Neuronal stem cell (in vitro differentiated cells): ENCODE measurements at places on chromosomes 1 and 21.

DNA sequence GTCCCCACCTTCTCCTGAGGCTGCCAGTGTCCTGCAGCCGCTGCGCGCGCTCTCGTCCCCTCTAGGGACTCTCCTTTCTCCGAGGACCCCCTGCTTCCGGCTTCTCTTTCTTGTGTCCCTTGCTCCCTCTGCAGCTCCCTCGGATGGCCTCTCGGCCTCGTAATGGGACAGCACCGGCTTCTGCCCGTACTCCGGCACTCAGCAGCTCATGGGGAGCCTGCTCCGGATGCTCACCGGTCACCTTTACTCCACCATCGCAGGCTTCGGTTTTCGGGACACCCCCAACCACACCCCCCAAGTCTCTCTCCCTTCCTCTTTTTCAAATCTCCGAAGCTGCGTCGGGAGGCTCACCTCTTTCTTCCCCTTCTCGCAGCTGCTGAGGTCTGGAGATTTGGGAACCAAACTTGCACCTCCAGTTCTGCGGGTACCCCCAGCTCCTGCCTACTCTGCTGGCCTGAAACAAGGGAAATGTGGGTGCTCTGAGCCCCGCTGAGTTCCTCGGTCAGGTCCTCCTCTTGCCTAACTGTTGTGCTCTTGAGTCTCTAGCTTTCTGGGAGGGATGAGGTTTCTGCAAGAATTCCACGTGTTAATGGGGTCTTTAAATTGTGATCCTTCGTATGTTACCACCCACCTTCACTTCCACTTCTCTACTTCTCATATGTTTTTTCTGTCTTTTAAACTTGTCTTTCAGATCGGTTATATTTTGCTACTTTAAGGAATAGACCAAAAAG lies 930 bp downstream of the CDC14A start:
- no peak for DNase-seq

- DNase-seq = no peak
Measured at GRCh38 chr1:192448026-192448578, 127.5 kb upstream of the RGS1 start.

DNA sequence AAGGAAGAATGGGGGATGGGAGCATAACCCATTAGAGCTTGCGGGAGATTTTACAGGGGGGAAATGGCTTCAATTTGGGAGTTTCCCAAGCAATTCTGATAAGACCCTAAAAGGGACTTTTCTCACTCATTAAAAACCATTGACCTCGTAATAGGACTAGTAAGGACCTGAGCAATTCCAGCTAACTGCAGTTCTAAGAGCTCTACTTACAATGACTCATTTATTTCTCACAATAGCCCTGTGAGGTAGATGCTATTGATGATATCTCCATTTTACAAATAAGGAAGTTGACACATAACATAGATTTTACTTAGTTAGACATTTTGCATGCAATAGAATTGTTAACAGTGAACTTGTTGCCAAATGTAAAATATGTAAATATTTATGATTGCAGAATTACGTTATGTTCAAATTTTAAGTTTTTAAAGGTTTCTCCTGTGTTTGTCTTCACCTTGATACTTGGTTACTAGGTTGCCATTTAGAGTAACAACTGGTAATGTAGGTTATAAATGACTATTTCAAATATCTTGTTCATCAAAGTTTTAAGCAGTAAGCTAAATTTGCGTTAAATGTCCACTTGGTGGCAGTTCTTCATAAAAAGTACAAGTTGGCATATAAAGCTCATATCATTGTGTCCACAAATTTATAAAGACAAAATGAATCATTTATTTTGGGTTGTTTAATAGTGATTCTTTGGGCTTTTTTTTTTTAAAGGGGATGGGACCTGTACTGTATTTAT lies 182.0 kb downstream of the PLA2G4A start:
- DNase-seq = no peak

DNA sequence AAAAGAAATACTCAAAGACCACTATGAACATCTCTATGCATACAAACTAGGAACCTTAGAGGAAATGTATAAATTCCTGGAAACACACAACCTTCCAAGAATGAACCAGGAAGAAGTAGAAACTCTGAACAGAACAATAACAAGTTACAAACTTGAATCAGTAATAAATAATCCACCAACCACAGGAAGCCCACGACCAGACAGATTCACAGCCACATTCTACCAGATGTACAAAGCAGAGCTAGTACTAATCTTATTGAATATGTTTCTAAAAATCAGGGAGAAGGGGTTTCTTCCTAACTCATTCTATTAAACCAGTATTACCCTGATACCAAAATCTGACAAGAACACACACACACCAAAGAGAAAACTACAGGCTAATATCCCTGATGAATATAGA lies 263.8 kb downstream of the NCAM2 start:
- no peak for DNase-seq
